ENCODE measurements at places on chromosomes 5 and 9. TPM values are rescaled to one million over a fixed set of nuclear protein-coding genes. Genes with fewer than 3 reads are reported as not detected.
A peak's percentile ranks its signal among the peaks of the same experiment; 100 is the strongest.

The CCL28 gene
- total RNA-seq: not detected

The ENC1 gene
- 64.7 TPM for total RNA-seq

DNA sequence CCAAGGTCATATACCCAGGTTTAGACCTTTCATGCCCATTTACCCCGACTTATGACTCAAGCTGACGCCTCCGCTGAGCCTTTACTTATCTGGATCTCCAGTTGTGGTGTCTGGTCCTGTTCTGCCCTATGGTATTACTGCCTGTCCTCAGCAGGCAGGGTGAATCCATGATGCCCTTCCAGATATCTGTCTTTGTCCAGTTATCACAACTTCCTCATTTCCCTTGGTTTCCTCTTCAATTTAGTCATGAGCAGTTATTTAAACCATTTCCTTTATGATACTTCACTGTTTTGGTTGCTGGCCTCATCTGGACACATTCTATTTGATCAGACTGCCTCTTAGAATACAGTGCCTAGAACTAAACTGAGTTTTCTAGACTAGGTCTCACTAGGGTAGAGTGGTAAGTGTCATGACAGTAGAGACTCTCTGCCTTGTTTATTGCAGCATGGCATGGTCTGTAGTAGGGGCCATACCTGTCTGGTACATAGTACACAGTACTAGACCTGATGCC lies 93.3 kb downstream of the MELK start:
- DNase-seq: no peak

DNA sequence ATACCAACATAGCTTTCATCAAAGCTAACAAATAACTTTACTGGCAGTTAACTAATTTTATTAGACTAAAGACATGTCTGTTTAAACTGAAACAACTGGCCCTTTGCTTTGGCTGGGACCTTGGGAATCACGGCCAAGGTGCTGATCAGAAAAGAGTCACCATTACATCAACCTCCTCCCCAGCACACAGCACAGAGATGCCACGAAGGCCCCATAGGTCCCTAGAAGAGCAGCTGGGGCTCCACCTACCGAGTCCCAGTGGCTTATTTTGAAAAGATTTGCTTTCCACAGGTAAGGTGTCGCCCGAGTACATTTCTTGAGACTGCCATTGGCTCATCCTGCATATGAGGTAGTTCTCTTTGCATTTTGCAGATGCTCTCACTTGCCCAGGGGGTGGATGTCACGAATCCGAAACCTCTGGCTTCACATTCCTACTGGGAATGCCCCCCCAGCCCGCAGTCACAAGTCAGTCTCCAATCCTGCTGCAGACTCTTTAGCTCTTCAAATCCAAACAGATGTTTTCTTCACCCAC lies 18.8 kb upstream of the HSD17B3 start:
- peak; percentile 53 for DNase-seq

The PSD2 gene
- total RNA-seq: 2.5 TPM

GRCh38 chr5:96481009-96481786 lies 48.1 kb upstream of the PCSK1 start:
- DNase-seq: no peak

DNA sequence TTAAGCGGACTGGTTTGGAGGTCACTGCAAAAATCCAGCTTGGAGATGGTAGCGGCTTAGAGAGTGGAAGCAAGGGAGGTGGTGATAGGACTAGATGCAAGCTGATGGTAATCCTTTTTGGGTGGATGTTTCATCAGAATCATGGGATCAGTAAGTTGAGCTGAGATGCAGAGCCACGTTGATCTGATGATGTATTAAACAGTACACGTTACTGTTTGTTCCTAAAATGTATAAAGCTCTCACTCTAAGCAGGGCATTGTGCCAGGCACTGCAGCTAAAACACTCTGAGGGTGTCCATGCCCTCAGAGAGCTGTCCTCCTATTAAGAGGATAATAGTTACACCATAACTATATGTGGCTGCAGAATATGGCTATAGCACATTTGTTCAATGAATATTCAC lies 93.1 kb downstream of the JAKMIP2 start:
- DNase-seq: no peak

The ACER2 gene
- 2.1 TPM for total RNA-seq

- peak; percentile 54 for DNase-seq
These were observed 3.9 kb downstream of the EXOC3 start for GRCh38 chr5:446883-447263.

The MZB1 gene
- 0.57 TPM for total RNA-seq

The C9 gene
- not detected for total RNA-seq

DNA sequence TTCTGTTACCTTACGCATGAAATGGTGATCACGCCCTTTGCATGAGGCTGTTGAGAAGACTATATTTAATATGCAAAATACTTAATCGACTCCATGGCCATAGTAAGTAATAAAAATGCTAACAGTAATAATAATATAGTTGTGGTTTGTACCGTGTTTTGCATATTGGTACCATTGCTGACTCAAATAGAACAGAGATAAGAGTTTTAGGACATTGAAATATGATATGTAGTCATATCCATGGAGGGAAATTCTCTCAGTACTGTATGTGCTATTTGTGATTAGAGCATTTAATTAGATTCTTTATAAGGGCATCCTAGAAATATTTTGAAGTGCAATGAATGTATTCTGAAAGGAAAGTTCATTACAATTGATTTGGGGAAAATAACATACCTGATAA lies 41.9 kb downstream of the CFAP90 start:
- no peak for DNase-seq

GRCh38 chr5:174612686-174613085 lies 111.7 kb upstream of the MSX2 start:
- peak; percentile 37 for DNase-seq

DNA sequence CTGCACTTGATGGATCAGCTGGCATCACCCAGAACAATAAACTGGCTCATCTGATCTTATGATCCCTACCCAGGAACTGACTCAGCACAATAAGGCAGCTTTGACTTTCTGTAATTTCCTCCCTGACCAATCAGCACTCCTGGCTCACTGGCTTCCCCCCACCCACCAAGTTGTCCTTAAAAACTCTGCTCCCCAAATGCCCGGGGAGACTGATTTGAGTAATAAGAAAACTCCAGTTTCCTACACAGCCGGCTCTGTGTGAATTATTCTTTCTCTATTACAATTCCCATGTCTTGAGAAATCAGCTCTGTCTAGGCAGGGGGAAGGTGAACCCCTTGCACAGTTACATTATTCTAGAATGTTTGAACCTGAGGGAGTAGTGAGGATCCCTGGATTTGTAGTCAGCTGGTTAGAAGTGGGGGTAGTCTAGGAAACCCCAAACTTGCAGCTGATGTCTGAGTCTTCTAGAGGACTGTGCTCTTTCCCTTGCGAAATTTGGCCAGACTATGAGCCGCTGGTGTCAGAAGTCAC lies 111.7 kb upstream of the NEK6 start:
- DNase-seq: no peak

The IL33 gene
- 0.33 TPM for total RNA-seq

The C5orf24 gene
- 32.3 TPM for total RNA-seq

GRCh38 chr5:172111852-172112225 lies 76.2 kb downstream of the STK10 start:
- no peak for DNase-seq

The PAX5 gene
- total RNA-seq: not detected

- no peak for DNase-seq
These were observed 1.7 kb downstream of the DUSP1 start for GRCh38 chr5:172769342-172769615.

DNA sequence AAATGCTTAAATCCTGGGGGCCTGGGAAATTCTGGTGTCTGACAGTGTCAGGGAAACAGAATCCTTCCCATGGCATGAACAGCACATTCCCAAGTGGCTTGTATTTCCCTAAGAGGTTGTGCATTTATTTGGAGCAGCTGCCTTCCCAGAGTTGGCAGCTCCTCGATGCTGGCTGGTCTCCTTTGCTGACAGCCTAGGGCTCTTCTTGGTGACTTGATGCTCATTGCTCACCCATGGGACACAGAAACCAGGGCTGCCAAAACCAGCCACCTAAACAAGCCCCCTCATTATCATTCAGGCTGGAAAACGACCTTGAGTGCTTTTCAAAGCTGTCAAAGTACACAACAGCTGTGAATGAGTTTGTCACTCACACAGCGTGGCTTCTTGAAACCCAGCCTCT lies 24.2 kb downstream of the ENHO start:
- DNase-seq: no peak

- no peak for DNase-seq
These were observed 145.3 kb upstream of the SGCD start for GRCh38 chr5:156181656-156182055.
